ENCODE measurements at places on chromosomes 13 and 19. TPM values are rescaled to one million over a fixed set of nuclear protein-coding genes. Genes with fewer than 3 reads are reported as not detected.

DNA sequence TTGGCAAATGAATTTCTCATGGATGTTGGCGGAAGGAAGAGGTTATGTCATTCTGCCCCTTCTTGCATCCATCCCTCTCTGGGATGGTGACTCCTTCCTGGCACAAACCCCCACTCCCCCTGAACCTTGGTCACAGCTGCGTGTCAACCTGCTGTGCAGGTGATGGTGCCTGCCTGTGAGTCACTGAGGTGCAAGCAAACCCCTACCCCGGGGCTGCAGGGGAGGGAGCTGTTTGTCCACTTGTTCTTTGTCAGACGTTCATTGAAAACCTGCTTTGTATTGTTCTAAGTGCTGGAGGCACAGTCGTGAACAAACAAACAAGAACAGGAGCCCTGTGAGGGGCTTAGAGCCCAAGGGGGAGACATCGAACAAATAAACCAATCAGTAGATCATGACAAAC is 2.0 kb upstream of the GAPDHS start:
- H3K27ac ChIP-seq, result no peak overlapping the region
- no peak overlapping the region for H3K4me3 ChIP-seq
- no peak for DNase-seq
- H3K36me3 ChIP-seq, result peaks cover 10% of the 10 kb centered on the region

DNA sequence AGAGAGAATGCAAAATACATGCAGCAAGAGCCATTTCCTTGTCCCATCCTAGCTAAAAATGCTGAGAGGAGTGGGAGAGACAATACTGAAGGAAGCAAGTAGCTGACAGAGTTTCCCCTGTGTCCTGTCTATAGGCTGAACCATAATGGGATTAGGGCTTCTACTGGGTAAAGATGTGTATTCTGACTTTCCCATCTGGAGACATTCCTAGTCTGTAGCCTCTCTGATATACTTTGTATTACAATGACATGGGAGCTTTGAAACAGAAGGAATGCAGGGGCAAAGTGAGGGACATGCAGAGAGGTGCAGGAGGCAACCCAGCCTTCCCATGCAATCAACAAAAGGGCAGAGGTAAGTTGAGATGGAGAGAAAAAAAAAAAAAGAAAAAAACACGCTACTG is 10.5 kb upstream of the GPC6 start:
- DNase-seq, result no peak
- H3K36me3 ChIP-seq, result no peaks in the 10 kb centered on the region
- no peak overlapping the region for H3K27ac ChIP-seq
- no peaks in the 10 kb centered on the region for H3K27me3 ChIP-seq
- no peak overlapping the region for H3K4me3 ChIP-seq

Gene KEAP1
- total RNA-seq, result 56.4 TPM

DNA sequence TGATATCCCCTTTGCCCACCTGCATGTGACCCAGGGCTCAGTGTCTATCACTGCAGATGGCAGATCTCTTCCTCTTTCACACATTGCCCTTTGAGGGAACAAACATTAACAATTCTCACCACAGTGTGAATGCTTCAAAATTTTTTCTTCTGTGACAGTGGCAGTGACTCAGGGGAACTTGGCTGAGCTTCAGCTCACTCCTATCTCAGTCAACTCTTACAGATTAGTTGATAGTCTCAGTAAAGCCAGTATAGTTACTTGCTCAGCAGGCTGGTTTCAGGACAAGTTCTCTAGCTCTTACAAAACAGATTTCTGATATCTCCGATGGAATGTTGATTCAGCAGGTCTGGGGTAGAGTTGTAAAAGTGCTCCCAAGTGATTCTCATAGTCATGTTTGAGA is 166.9 kb downstream of the DLEU7 start:
- no peak for DNase-seq
- no peak overlapping the region for H3K4me3 ChIP-seq

- peaks cover 4% of the 10 kb centered on the region for H3K27me3 ChIP-seq
- H3K4me1 ChIP-seq, result peaks cover 28% of the 10 kb centered on the region
- no peak overlapping the region for H3K27ac ChIP-seq
Measured at GRCh38 chr13:51794964-51795363, 9.0 kb downstream of the DHRS12 start.

DNA sequence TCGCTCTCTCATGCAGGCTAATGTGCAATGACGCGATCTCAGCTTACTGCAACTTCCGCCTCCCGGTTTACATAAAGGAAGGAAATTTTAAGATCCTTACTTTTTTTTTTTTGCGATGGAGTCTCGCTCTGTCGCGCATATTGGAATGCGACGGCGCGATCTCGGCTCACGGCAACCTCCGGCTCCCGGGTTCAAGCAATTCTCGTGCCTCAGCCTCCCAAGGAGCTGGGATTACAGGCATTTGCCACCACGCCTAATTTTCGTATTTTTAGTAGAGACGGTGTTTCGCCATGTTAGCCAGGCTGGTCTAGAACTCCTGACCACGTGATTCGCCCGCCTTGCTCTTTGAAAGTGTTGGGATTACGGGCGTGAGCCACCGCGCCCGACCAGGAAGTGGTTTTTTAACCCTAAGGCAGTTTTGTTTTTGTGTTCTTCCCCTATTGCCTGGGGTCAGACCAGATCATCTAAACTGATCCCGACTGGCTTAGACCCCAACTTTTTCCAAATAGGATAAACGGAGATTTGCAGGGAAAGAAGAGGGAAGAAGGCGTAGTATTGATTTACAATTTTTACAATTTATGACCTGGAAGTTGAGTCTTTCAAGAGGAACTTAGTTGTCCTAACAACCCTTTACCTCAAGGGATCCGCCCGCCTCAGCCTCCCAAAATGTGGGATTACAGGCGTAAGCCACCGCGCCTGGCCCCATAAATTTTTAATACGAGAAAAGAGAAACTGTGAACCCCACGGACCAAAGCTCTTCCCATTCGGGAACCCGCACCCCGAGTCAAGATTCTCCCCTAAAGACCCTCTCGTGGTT is 142.0 kb downstream of the ZNF737 start:
- H3K4me3 ChIP-seq, result peak overlapping the region; percentile 99
- H3K27ac ChIP-seq, result peak overlapping the region; percentile 100
- H3K4me1 ChIP-seq, result peaks cover 17% of the 10 kb centered on the region
- peaks cover 5% of the 10 kb centered on the region for H3K27me3 ChIP-seq
- H3K36me3 ChIP-seq, result peaks cover 10% of the 10 kb centered on the region

- H3K4me3 ChIP-seq, result peak overlapping the region; percentile 21
- DNase-seq, result peak; percentile 32
- no peak overlapping the region for H3K27ac ChIP-seq
- H3K36me3 ChIP-seq, result peaks cover 13% of the 10 kb centered on the region
- peaks cover 1% of the 10 kb centered on the region for H3K27me3 ChIP-seq
Measured at GRCh38 chr19:4678881-4679790, 9.0 kb upstream of the MYDGF start.

Data from endothelial cell (in vitro differentiated cells).